ENCODE measurements at places on chromosomes 13 and 19.

- DNase-seq, result no peak
Observed at GRCh38 chr19:51317376-51317775, 5.9 kb downstream of the IGLON5 start.

DNA sequence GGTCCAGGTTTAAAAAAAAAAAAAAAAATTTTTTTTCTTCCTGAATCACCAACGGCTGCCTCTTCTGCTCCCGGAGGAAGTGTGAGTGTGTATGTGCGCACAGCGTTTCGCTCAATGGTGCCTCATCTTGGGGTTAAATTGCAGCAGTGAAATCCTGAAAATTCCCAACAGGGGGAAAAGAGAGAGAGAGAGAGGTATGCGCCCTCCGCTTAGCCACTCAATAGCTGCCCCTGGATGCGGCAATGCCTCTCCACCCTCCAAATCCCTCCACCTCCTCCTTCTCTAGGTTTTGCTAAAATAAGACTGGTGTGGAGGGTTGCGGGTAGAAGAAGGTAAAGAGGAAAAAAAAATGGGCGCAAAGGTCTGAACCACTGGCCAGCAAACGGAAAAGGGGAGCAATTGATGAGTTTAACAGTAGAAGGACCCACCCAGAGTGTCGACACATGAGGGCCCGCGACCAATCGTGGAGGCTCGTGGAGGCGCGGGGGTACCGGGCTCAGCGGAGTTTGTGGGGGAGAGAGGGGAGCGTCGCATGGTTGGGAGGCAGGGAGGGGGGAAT, 853 bp upstream of the CACNA1A start:
- DNase-seq, result no peak

- DNase-seq, result no peak
Observed at GRCh38 chr19:39582891-39583625, 19.3 kb upstream of the LGALS13 start.

GRCh38 chr19:39842693-39843435, 3.3 kb downstream of the FBL start:
- no peak for DNase-seq

DNA sequence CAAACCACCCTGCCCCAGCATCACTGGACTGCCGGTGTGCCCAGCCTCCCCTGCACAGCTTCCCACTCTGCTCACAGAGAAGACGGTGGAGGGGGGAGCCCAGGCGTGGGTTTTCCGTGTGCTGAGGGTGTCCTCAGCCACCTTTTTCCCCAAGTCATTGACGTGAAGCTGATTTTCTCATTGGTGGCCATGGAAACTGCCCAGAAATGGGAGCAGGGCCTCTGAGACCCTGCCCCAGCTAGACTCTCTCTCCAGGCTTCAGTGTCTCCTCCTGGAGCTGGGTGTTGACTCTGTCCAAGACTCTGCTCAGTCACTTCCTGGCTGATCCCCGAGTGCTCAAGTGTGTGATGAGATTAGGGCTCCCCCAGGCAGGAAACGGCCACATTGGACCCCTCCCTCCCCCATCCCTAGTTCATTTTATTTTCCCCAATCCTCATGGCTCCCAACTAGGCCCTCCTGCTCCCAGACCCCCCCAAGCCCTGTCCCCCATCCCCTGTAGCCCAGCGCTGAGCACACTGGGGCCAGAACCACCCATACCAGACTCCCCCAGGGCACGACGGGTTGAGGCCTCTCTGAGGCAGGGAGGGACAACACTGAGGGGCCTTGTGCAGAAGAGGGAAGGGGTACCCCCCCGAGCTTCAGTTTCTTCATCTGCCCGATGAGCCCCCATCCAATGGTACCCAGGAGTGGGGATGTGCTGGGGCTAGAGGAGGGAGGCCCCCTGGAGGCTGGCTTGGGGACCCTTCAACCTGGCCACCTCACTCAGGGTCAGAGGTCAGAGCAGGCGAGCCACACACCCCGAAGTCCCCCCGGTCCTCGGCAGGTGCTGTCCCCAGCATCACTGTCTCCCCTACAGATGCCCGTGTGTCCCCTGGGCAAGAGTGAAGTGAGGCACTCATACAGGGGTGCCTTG, 1.2 kb upstream of the F2RL3 start:
- DNase-seq, result no peak

GRCh38 chr13:37534676-37535075, 63.9 kb downstream of the POSTN start:
- DNase-seq, result no peak

- DNase-seq, result no peak
Observed at GRCh38 chr19:48284896-48285295, 15.0 kb downstream of the ZNF114 start.

DNA sequence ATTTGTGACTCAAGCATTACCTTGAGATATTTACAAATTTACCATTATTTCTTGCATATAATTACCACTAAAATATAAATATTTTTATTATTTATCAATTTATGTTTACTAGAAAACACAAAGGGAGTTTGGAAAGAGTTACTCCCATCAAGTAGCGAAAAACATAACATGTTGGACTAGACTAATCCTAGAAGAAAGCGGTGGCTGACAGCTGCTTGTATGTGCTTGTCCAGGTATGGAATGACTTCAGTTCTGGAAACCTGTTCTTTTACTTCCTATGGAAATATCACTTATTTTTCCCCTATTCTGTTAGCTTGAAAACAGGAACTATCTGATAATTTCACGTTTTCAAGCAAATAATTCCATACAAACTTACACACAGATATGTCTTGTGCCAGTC, 28.5 kb downstream of the SLITRK1 start:
- no peak for DNase-seq

DNA sequence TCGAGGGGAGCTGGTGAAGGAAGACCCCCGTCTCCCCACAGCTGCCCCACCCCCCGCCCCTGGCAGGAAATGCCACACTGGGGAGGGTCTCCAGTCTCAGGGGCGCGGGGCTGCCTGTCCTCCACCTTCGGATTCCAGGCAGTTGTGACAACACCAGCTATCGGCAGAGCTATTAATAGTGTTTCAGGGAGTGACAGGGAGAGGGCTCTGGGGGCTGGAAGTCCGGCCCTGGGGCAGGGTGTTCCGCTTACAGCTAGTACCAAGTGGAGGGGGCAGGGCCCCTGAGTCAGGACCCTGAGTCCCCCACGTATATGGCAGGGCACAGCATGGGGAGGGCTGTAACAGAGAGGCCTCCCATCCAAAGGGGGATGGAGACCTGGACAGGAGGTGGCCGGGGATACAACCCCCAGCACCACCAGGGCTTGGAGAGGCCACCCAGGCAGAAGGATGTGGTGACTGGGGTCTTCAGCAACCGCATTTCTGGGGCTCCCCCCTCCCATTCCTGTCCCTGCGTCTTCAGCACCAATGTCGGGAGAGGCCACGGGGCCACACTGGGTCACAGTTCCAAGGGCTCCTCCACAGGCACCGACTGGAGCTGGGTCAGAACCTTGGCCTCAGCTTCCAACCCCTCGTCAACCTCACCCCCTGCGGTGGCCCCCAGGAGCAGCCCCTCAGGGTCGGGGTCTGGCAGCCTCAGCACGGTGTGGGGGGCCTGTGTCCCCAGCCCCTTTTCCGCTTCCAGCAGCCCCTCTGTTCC, 3.9 kb downstream of the SIX5 start:
- DNase-seq, result peak; percentile 81

- DNase-seq, result no peak
Observed at GRCh38 chr13:106796280-106797047, 228.5 kb upstream of the ARGLU1 start.

DNA sequence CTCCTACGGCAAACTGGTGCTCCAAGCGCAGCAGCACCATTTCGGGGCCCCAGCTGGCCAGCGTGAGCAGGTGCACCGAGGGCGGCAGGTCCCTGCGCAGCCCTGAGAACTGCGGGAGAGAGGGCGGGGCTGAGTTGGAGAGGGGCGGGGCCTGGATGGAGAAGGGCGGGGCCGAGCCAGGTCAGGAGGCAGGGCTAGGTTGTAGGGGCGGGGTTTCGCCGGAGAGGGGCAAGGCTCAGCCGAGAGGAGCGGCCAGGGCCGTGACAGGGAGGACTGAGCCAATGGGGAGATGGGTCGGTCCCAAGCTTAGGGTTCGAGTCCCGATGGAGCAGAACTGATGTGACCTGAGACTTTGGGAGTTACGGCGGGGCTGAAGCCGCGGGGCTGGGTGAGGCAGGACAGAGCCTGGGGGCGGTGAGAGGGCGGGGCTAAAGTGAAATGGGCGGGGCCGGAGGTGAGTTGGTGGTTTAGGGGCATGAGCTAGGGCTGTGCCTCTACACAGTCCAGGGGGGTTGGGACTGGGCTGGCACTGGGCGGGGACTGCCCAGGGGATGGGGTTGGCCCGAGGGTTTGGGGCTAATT, 19.0 kb downstream of the MAN2B1 start:
- DNase-seq, result peak; percentile 19

GRCh38 chr13:23518231-23518630, 52.0 kb upstream of the TNFRSF19 start:
- DNase-seq, result no peak

DNA sequence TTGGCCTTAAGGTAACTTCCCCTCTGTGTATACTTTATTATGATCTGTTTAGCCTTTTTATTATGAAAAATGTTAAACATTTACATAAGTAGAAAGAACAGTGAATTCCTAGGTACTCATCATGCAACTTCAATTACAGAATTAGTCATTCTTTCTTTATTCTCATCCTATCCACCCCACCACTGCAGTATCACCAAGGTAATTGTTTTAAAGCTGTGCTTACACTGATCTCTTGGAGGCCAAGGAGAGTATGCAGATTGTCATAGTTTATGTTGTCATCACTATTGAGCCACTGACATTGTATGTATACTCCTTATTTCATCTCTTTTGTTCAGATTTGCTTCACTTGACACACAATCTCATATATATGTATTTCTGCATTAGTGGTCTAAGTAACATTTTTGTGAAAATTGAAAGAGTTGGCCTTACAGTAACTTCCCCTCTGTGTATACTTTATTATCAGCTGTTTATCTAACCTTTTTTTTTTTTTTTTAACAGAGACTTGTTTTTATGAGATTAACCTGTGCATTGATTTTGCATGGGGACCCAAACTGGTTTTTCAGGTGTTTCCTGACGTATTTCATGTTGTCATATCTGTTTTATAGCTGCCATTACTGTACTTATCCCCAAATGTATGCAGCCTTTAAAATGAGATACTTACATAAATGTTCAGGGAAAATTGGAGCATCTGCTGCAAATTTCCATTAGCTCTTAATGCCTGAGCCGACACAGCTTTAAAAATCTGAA, 4.5 kb downstream of the ZNF507 start:
- no peak for DNase-seq

All from lower leg skin (tissue), 4 donors.